ENCODE measurements at places on chromosomes 7 and 10. TPM values are rescaled to one million over a fixed set of nuclear protein-coding genes. Genes with fewer than 3 reads are reported as not detected.
A peak's percentile ranks its signal among the peaks of the same experiment; 100 is the strongest.

- no peak for DNase-seq
- H3K4me1 ChIP-seq: no peaks in the 10 kb centered on the region
- no peak overlapping the region for H3K27ac ChIP-seq
- no peaks in the 10 kb centered on the region for H3K27me3 ChIP-seq
- no peaks in the 10 kb centered on the region for H3K36me3 ChIP-seq
- H3K4me3 ChIP-seq: no peak overlapping the region
Observed at GRCh38 chr10:119377451-119377957, 165.0 kb downstream of the RGS10 start.

DNA sequence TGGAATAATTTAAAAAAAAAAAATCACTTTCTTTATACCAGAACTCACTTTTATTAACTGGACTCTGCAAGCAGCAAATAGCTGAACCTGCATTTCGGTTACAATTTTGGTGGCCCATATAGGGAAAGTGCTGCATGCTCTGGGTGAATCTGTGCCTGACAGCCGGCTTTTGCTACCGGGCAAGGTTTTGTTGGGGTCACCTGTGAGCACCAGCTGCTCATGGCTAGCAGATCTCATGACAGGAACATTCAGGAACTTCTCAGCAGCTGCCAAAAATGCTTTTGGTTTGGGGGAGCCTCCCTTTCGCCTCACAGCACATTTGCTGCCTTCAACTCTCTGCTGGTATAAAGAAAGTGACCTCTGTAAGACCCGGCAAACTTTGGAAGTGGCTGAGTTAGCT is 13.2 kb upstream of the CREB3L2 start:
- no peaks in the 10 kb centered on the region for H3K36me3 ChIP-seq
- H3K4me3 ChIP-seq: no peak overlapping the region
- DNase-seq: no peak
- no peaks in the 10 kb centered on the region for H3K27me3 ChIP-seq
- no peaks in the 10 kb centered on the region for H3K4me1 ChIP-seq
- no peak overlapping the region for H3K27ac ChIP-seq

Gene HPSE2
- not detected for total RNA-seq

DNA sequence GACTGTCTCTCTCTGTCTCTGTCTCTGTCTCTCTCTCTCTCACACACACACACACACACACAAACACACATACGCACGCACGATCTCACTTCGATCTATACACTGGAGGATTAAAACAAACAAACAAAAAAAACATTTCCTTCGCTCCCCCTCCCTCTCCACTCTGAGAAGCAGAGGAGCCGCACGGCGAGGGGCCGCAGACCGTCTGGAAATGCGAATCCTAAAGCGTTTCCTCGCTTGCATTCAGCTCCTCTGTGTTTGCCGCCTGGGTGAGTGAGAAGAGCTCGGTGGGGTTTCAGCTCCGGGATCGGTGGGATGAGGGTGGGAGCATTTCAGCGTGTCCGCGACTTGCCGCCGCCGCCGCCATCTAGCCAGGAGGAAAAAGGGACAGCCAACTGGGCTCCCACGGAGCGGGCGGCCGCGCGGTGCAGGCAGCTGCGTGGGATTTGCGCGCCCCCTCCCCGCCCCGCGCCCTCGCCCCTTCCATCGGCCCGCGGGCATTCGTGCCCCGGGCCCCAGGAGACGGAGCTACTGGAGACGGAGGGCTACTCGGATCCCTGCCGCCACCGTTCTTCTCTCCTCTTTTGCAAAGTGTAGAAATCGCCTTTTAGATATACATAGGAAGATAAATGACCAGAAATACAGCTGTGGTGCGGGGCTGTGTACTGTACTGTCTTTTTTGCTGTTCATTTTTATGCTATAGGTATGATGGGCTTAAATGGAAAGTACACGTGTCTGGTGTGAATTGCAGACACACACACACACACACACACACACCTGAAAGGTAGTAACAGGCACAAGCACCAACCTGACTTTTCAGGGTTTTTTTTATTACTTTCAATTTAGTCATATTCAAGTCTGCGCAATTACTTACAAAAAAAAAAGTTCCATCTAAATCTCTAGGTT is 581 bp downstream of the PTPRZ1 start:
- no peaks in the 10 kb centered on the region for H3K4me1 ChIP-seq
- DNase-seq: no peak
- H3K4me3 ChIP-seq: peak overlapping the region; percentile 65
- no peak overlapping the region for H3K27ac ChIP-seq
- H3K27me3 ChIP-seq: peaks cover 45% of the 10 kb centered on the region
- no peaks in the 10 kb centered on the region for H3K36me3 ChIP-seq

Gene POT1
- 20.9 TPM for total RNA-seq

GRCh38 chr10:128047351-128047750 is 78.9 kb downstream of the MKI67 start:
- H3K4me3 ChIP-seq: no peak overlapping the region
- no peak for DNase-seq
- no peaks in the 10 kb centered on the region for H3K36me3 ChIP-seq

GRCh38 chr10:62016623-62017490 is 115.4 kb downstream of the ARID5B start:
- H3K27me3 ChIP-seq: no peaks in the 10 kb centered on the region
- DNase-seq: no peak
- peaks cover 50% of the 10 kb centered on the region for H3K4me1 ChIP-seq
- H3K36me3 ChIP-seq: no peaks in the 10 kb centered on the region
- peak overlapping the region; percentile 62 for H3K27ac ChIP-seq
- no peak overlapping the region for H3K4me3 ChIP-seq

DNA sequence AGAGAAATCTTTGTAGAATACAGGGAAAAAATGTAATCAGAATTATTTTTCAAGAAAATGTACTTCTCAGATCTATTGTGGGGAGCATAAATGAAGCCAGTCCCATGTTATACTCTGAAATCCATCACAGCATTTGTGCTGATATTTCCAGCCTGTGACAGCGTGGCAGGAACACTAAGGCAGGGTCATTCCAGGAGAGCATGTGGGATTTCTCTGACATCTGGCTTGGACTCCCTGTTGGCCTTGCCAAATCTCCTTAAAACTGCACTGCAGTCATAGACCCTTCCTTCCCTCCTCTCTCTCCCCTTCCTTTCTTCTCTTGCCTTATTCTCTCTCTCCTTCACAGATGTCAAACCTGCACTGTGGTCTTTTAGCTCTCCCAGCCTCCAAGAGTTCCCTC is 6.5 kb upstream of the TSPAN13 start:
- no peaks in the 10 kb centered on the region for H3K36me3 ChIP-seq
- no peak overlapping the region for H3K27ac ChIP-seq
